ENCODE measurements at places on chromosomes 1 and 21.

- DNase-seq, result peak; percentile 62
Measured at GRCh38 chr21:42187976-42188653, 30.8 kb upstream of the ABCG1 start.

GRCh38 chr1:10242811-10243210 lies 32.4 kb downstream of the KIF1B start:
- no peak for DNase-seq

GRCh38 chr1:78370356-78370755 lies 120.4 kb upstream of the PTGFR start:
- DNase-seq, result no peak

- no peak for DNase-seq
Measured at GRCh38 chr21:41316200-41317062, at the start of gene FAM3B. Gene FAM3B, plus strand, starts transcription at chr21:41316801. Its CDS starts 79 bp downstream, at chr21:41316880.

DNA sequence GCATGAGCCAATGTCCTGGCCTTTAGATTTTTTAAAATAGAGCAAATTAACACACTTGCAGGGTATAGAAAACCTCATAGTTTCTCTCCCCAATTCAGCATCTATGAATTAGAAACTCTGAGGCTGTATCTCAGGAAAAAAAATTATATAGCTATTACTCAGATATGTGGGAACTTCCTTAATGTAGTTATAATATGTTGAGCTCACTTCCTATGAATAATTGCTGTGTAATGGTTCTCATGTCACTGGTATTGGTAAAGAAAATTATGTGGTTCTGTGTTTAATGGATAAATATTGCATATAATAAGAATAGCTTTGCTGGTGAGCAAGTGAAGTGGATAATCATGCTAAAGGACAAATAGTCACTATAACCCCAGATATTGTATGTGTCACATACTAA lies 2019.8 kb downstream of the NCAM2 start:
- DNase-seq, result no peak

DNA sequence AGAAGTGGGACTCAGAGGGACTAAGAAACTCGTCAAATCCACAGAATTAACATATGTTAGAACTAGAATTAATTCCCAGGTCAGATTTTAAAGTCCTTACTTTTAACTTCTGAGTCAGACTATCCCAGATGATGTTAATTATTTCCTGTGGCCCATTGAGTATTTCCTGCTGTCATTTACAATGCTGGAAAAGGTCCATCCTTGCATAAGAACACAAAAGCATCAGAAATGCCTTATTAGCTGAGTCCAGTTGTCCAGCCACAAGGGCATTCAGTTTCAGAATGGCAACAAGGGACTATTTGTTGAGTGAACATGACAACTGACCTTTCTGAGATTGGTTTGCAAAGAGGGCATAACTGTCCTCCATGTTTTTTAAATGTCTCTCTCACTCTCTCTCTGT lies 16.5 kb upstream of the HIVEP3 start:
- no peak for DNase-seq

- DNase-seq, result no peak
Measured at GRCh38 chr1:100404821-100405220, 52.5 kb downstream of the CDC14A start.

- DNase-seq, result no peak
Measured at GRCh38 chr1:33305816-33306652, 14.9 kb downstream of the A3GALT2 start.

DNA sequence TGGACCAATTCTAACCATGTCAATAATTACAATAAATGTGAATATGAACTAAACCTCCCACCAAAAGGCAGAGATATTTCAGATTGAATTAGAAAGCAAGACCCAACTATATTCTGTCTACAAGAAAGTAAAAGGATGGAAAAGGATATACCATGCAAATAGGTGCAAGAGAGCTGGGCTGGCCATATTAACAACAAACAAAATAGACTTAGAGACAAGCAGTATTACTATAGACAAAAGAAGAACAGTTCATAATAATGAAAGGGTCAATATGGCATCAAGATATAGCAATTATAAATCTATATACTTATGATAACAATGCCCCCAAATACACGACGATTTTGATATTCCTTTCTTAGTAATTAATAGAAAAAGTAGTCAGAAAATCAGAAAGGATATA lies 67.3 kb upstream of the IFFO2 start:
- DNase-seq, result no peak

GRCh38 chr1:248850536-248851251 lies 8.2 kb downstream of the ZNF692 start:
- no peak for DNase-seq

GRCh38 chr21:45386728-45387371 lies 18.1 kb upstream of the COL18A1 start:
- no peak for DNase-seq

- DNase-seq, result no peak
Measured at GRCh38 chr1:17527036-17527914, 12.2 kb upstream of the ARHGEF10L start.

GRCh38 chr1:35340519-35340918 lies 72.0 kb downstream of the ZMYM4 start:
- no peak for DNase-seq

DNA sequence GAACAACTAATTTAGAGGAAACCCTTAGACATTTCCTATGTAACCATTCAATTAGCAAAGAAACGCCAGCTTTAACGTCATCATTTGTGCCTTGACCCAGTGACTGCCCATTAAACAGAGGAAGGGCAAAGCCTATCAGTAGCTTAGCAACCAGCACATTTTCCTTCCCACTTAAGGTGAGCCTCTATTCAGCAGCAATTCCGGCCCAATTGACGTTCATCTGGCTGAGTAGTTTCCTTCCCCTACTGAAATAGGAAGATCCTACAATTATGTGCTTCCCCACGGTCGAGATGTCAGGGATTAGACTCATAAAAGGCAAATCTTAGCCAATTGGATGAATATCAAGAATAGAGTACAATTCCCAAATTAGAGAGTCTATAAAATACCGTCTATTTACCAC lies 482.1 kb upstream of the ADAMTS5 start:
- no peak for DNase-seq

GRCh38 chr1:206952171-206952570 lies 5.9 kb upstream of the PIGR start:
- DNase-seq, result no peak

GRCh38 chr1:182625024-182625423 lies 20.8 kb upstream of the RGS16 start:
- no peak for DNase-seq

GRCh38 chr1:8097908-8098307 lies 71.8 kb upstream of the ERRFI1 start:
- no peak for DNase-seq

- DNase-seq, result peak; percentile 28
Measured at GRCh38 chr1:87292684-87293493, 35.8 kb upstream of the LMO4 start.

GRCh38 chr21:45019887-45020537 lies 54.4 kb upstream of the ADARB1 start:
- DNase-seq, result no peak

GRCh38 chr1:156073740-156074139 lies 8.5 kb downstream of the MEX3A start:
- DNase-seq, result no peak

- DNase-seq, result no peak
Measured at GRCh38 chr1:172917972-172918371, 132.8 kb downstream of the TNFSF18 start.

DNA sequence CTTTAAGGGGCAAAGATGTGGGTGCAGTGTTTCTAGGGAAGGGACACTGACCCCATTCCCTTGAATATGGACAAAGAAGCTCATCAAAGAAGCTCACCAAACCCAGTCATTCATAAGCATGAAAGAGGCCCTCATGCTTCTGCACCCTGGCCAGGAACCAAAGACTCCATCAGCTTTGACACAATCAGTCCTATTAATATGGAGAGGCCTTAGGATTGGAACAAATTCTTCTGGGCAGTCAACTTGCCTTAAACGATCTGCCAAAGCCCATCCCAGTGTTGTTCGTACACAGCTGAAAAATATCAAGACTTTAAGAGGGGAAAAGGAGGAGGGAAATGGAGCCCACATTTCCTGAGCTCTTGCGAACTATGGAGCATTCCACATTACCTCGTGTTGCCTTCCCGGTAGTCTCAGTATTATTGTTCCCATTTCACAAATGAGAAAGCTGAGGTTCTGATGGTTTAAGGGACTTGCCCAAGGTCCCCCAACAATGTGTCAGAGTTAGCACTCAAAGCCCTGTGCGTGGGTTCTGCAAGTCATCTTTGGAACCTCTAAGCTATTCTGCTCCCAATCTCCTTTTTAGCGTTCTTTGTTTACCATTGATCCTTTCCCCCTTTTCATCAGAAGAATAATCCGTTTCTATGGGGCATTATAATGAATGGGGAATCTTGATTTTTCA lies 161.9 kb downstream of the ZBTB18 start:
- no peak for DNase-seq

DNA sequence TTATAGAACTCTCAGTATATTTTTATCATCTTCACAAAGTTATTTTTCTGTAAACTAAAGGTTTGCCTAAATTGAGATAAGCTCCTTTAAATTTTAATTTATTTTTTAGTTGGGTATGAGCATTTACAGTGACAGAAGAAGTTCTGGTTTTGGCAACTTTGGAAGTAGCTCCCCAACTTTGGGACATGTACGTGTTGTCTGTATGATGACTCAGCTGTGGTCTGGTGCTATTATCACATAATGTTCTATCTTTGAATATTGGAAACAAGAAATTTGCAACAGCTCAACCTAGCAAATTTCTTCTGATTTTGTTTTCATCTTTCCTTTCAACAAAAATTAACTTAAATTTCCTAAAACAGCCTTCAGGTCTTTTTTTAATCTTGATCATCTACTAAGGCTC lies 46.6 kb upstream of the C1orf105 start:
- DNase-seq, result no peak

DNA sequence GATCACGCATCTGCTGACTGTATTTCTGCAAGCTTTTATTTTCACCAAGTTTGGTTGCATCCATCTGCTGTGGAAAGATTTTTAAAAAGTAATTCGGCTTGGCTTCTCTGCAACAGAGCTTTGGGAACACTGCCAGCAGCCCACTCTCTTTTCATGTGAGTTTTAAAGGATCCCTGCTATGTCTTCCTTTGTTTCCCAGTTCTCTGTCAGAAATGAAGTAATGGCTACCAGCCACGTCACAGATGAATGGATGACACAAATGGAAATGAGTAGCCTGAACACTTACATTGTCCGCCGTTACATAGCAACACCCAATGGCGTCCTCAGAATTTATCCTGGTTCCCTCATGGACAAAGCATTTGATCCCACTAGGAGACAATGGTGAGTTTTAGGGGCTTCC lies 80.6 kb upstream of the RAVER2 start:
- no peak for DNase-seq

DNA sequence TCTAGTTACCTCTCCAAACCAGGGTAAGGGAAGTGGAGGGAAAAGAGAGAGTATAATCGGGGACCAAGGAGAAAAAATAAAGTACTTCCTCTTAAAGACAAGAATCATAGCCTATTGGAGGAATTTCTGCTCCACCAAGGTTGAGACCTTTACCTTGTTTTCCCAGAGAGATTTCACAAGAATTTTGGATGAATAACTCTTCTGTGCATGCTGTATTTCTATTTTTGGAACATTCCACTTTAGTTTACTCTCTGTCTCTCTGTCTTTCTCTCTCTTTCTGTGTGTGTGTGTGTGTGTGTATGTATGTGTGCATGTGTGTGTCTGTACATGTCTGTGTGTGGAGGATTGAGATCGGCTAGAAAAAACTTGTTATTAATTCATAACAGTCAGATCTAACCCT lies 318.4 kb upstream of the RGS18 start:
- no peak for DNase-seq

DNA sequence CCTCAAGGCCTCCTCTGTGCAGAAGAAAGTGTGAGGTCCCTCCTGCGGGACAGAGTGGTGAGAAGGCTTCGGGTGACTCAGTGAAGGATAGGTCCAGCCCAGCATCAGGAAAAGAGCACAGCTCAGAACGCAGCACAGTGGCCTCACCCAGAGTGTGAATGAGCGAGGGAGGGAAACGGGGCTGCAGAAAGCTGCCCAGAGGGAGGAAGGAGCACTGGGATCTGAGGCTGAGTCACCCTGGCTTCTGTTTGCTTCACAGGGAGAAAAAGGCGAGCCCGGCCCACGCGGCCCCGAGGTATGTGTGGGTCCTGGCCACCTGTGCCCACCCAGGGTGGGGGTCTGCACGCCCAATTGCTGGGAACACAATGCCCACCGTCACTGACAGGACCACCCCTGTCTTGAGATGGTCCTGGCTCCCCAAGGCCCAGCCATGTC lies 24.3 kb downstream of the COL6A2 start:
- no peak for DNase-seq

- DNase-seq, result no peak
Measured at GRCh38 chr1:186738926-186739325, 58.7 kb upstream of the PTGS2 start.

DNA sequence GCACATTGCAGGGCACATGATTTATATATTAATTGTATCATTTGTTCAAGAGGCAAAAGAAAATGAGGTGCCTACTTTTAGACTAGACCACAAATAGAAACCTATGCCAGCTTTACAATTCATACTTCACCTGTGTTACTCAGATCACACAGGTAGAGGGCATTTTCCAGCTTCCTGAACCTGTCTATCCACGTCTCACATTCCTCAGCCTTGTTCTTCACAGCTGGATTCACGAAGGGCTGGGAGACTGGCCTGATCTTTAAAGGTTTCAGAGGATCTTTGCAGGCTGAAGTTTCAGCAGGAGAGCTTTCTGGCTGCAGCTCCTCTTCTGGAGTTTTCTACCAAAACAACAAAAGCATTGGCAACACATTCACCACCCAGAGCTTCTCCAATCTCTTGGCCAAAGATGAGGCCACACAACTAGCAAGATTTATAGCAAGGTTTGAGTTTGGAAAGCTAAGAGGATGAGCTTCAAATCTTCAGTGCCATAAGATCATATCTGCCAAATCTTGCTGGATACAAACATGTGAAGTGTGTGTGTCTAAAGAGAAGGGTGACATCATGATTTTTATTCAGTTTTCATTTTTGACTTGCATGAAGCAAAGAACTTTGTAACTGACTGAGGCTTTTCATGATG lies 71.0 kb upstream of the CYP2J2 start:
- DNase-seq, result no peak

DNA sequence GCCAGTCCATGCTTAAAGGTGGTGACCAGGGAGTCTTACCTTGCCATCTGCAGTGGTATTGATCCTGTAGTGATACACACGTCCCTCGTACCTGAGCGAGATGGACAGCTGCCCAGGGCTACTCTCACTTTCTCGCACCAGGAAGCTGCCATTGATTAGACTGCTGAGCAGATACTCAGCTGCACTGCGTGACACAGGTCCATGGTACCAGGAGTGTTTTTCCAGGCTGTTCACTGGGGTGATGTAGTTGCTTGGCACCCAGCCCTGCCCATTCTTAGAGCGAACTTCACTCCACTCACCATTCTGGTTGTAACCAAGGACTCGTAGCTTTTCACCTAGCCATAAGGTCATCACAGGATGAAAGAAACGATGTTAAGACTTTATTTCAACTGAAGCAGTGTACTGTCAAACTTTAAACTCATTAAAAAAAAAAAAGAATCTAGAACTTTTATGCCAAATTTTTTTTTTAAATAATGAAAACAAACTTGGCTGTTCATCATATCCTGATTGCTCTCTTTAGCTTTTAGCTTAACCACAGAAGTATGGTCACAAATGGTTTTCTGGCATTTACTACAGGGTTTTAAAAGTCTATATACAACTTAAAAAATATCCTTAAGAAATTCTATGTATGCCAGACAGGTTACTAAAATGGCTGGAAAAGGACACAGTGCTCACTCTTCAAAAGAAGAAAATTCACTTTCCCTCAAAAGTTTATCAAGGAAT lies 44.6 kb downstream of the TOR3A start:
- no peak for DNase-seq
